ENCODE measurements at places on chromosomes 11 and 22. TPM values are rescaled to one million over a fixed set of nuclear protein-coding genes. Genes with fewer than 3 reads are reported as not detected.

- DNase-seq = no peak
Measured at GRCh38 chr11:66734215-66734614, 5.2 kb upstream of the SPTBN2 start.

DNA sequence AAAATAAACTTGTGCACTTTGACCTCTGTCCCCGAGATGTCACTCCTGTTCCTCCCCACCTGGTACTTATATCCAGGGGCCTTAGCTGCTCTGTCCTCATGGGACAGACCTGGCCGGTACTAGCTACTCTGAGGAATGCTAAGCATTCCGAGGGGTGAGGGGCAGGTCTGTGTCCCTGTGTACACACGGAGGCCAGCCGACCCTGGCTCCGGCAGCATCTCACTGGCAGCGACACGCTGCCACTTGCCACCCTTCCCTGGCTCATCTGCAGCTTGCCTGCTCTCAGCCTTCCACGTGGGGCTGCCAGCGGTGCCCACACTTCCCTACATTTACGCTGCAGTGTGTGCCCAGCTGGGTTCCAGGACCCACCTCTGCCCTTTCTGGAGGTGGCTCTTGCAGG is 21.6 kb upstream of the TEF start:
- no peak for DNase-seq

GRCh38 chr22:30434843-30435242 is 9.3 kb downstream of the MTFP1 start:
- no peak for DNase-seq

GRCh38 chr11:86459682-86460460 is 85.2 kb downstream of the CCDC81 start:
- no peak for DNase-seq

- DNase-seq = no peak
Measured at GRCh38 chr22:27686534-27686933, 115.0 kb downstream of the MN1 start.

DNA sequence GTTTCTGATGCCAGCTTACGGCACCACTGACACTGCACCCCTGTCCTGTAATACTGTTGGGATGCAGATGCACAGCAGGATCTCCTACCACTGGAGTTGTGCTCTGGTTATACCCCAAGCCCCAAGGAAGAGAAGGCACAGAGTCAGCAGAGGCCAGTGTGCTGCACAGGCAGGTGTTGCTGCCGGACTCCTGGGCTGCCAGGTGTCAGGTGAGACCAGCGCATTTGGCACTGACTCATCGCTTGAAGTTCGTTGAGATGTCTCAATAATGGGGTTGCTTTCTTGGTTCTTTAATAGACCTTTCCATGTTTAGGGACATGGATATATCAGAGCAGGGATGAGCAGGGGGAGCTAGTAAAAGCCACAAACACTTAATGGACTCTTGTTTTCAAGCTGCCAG is 75.7 kb upstream of the TTC12 start:
- DNase-seq = no peak

DNA sequence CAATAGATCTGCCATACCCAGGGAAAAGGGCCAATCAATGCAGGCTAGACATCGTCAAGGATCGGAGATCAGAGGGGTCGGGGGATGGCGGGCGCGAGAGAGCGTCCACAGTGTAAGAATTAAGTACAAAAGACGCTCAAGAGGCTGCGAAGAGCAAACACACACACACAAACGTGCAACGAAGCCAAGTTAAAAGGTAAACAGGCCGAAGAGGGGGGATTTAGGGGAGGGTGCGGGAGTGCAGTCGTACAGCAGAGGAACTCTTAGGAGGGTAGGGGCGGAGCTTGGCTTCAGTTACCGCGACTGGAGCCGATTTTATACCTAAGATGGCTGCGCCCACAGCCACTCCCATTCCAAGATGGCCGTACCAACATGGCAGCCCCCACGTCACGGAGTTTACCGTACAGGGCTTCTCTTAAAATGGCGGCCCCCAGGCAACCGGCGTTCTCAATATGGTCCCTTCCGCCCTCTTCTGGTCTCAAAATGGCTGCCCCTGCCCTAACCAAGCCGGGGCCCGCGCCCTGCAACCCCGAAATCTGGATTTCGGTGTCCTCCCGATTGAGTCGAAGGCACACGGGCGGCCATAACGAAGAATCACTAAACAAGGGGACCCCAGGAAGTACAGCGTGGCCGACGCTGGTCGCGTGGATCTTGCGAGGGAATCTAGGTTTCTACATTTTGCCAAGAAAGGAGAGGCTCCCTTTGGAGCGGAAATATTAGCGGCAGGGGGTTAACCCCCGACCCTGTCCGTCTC is 1.9 kb downstream of the GNG3 start:
- peak; percentile 97 for DNase-seq

DNA sequence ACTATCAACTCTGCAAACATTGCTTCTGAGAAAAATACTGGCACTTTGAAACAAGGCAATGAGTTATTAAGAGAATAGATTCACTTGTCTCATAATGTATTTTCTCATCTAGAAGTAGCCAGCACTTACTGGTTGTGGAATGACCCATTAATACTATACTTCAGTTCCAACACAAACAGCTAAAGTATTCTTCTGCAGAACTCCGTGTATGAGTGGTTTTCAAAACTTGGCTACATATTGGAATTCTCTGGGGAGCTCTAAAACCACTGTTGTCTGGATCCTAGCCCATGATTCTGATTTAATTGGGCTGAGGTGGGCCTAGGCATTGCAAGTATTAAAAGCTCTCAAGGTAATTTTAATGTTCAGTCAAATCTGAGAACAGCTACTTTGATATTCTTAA is 1416.4 kb upstream of the RAG2 start:
- DNase-seq = peak; percentile 18

- no peak for DNase-seq
Measured at GRCh38 chr11:80320765-80321164, 879.9 kb upstream of the TENM4 start.

DNA sequence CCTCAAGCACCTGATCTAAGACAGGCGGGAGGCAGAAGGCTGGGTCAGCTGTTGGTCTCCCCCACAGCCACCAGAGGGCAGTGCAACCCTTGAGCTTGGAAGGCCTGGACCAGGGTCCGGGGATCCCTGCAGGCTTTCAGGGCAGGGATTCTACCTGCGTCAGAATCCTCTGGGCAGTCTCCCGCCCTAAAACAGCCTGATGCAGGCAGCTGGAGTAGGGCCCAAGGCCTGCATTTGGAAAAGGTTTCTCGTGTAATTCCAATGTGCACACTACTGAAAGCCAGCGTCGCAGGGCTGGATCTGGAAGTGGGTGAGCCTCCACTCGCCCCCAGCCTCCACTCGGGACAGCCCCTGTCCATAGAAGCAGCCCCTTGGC is 31.8 kb downstream of the BID start:
- peak; percentile 7 for DNase-seq

DNA sequence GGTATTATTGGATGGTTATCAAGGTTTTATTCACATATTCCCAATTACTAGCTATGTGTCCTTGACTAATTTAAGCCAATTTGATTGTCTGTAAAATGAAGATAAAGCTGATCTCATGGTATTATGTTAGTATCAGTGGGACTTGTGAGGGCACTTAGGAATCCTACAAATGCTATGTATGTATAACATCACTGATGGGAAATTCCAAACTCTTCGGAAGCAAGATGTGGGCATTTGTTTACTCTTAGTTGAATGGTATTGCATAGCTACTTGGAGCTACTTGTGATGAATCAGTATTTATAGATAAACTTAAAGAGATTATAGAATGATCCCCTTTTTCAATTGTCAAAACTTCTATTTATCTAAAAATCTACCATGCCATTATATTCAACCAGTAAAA is 239.9 kb downstream of the CNTN5 start:
- DNase-seq = no peak

DNA sequence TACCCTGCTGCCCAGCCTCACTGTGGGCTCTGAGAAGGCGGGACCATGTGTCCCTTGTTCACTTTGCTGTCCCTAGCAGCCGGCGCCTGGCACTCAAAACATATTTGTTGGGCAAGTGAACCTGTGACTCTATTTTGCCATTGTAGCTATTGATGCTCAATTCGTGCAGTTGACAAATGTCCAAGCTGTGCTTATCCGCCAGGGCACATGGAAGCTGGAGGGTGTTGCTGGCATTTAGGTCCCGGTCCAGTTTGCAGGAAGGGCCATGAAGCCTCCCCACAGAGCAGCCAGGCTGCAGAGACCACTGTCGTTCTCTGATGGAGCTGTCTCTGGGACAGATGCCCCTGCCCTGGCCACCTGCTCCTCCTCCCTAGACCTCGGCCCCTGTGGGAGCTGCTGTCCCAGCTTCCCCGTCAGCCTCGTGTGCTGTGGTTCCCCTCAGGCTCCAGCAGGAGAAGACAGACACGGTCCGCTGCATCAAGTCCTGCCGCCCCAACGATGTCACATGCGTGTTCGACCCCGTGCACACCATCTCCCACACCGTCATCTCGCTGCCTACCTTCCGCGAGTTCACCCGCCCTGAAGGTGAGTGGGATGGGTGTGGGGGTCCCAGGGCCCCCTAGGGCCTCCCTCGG is 71.5 kb downstream of the FBLN1 start:
- no peak for DNase-seq

DNA sequence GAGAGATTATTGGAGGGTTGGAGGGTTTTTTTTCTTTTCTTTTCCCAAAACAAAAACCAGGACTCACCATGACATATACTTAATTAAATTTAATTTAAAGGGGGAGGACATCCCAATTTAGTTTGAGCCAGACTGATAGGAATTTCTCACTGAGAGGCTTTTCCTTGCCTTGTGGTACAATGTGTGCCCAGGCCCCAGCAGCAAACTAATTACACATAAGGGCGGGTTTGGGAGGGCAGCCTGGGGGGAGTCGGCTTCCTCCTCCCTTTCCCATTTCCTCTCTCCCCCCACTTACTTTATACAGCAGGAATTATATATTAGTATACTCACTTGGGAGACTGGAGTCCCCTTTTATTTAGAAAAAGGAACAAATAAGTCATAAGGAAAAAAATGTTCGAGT is 2.9 kb downstream of the TEAD1 start:
- no peak for DNase-seq

GRCh38 chr22:30610299-30610698 is 3.3 kb downstream of the TCN2 start:
- DNase-seq = no peak

The LRRC74B gene
- polyA plus RNA-seq = not detected

The PDE2A gene
- 56.1 TPM for polyA plus RNA-seq

The OR51B5 gene
- polyA plus RNA-seq = not detected

The KCNK4 gene
- polyA plus RNA-seq = 0.13 TPM

The TYR gene
- not detected for polyA plus RNA-seq

The ZFP91 gene
- 37.9 TPM for polyA plus RNA-seq
